Activated CD4-positive, alpha-beta T cell treated with anti-CD3 and anti-CD28 coated beads, Interleukin-2, Interleukin-6, amounts not matched to agents 100 ng/mL and 50 ng/mL, durations not matched to agents 16 hours and 8 hours (primary cell): ENCODE measurements at places on chromosomes 2 and 18.

GRCh38 chr2:186456941-186457340 lies 29.1 kb upstream of the ZC3H15 start:
- no peak for DNase-seq

DNA sequence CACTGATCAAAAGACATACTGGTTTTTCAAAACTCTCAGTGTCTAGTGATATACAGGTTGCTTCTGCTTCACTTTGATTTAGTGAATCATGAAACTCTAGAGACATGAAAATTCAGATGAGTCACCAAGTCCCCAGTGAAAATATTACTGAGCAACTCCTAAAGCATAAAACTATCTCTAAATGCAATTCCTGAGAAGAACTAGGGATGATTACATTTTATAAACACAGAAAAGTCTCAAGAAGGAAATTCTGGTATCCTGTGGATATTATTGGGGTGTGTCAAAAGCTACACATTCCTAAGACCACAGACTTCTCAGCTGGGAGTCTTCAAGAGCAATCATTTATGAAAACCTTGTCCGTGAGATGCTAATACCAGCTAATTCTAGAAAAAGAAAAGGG lies 9.7 kb downstream of the LRRTM4 start:
- DNase-seq = no peak

- no peak for DNase-seq
These were observed 35.8 kb downstream of the MTCL1 start for GRCh38 chr18:8741117-8741516.

- DNase-seq = no peak
These were observed 21.1 kb downstream of the DYNC2LI1 start for GRCh38 chr2:43794956-43795355.

DNA sequence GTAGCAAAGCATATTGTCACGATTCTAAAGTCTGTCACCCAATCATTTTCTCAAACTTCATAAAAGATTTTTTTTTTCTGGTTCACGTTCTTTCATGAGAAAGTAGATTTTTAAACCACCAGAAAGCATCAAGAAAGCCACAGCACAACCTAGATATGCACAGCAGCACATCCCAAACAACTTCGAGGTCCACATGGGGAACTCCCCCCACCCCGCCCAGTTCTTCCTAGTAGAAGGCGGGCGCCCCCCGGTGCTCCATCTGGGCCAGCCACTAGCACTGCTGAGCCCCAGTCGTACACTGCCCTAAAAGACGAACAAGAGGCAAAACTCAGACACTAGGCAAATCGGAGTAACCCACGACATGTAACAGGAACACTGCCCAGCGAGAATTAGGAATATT lies 15.5 kb downstream of the HDLBP start:
- DNase-seq = no peak

GRCh38 chr2:72813841-72814240 lies 12.0 kb downstream of the EXOC6B start:
- DNase-seq = no peak

GRCh38 chr2:120204022-120204405 lies 19.2 kb downstream of the TMEM185B start:
- no peak for DNase-seq

GRCh38 chr2:151228847-151229512 lies 32.7 kb downstream of the RBM43 start:
- no peak for DNase-seq

- no peak for DNase-seq
These were observed 515.7 kb upstream of the HS6ST1 start for GRCh38 chr2:128834207-128834879.

DNA sequence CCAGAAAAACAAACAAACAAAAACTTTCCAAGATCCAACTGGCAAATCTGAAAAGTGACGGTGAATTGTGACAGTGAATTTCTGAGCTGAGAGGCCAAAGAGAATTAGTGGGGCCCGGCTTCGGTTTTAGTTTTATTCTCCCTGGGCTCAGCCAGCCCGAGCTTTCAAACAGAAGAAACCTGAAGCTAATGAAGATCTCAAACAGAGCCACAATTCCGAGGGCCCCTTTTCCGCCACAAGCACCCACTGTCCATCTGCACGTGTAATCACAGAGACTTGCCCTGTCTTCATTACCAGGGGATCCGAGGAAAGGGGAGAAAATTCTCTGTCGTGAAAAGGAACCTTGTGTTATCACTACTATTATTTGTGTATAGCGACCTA lies 4.2 kb upstream of the ONECUT2 start:
- DNase-seq = no peak

DNA sequence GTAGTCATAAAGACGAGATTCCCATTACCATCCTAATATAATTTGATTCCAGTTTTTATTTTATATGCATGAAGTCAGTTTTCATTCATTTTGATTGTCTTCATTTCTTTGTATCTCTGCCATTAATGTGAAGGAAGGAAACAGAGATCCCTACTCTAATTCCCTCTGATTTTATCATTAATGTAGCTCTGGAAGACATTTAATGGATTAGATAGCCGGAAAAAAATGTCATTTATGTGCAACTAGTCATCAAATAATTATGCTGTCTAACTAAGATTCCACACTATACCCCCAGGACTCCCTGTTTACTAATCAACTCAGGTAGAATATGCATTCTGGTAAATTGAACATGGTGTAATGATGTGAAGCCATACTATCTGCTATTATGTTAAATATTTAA lies 19.9 kb downstream of the RHBDD1 start:
- DNase-seq = no peak

DNA sequence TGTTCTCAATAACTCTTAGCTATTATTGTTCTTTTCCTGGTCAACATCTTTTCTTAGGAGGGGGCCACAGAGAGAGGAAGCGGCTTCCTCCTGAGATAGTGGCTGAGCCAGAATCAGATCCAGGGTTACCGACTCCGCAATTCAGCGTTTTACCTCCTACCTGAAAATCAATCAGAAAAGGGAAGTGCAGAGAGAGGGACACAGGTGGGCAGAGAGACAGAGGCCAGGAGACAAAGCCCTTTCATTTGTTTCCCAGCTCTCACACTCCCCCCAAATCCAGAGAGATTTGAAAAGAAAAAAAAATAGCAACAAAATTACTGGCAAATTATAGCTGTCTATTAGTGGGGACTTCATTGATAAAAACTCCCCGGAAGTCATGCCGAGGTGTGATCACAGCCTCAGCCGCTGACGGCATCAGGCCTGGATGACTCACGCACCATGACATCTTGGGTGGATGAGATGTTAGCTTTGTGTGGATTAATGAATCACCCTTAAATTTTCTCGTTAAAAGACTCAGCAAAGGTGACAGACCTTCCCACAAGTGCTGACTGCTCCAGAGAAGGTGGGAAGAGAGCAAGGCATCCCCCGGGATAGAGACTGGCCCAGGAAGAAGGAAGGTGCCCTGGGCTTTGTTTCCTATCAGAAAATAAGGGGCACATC lies 120.7 kb downstream of the LOXHD1 start:
- DNase-seq = no peak

DNA sequence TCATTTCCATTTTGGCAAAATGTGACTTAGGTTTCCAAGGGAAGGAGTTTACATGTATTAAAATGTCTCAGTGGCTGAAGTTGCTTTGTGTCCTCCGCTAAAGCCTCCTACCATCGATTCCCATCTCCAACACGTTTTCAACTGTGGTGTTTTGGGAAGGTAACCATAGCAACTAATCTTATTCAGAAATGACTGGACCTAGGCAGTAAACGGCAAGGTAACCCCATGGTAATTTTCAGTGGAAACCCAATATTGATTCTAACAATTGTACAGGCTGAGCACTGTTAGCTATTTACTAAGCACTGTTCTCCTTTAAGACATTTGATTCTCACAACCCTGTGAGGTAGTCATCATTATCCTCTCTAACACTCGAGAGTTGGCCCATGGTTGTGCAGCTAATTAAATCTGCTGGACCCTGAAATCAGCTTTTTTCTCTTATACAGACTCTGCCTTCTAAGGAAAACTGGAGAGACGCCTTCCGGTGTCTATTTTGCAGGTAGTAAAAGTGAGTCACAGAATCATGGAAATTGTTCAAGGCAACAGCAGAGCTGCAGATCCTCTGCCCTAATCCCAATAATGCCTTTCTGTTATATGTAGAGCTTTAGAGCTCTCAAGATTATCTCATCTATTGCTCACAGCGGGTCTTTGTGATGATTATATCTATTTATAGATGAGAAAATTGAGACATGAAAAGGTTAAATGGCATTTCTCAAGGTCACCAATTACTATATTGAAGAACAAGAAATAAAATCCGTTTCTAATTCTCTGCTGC lies 36.2 kb downstream of the FASTKD2 start:
- DNase-seq = no peak

- DNase-seq = no peak
These were observed 116.3 kb upstream of the SCN7A start for GRCh38 chr2:166610180-166610912.

DNA sequence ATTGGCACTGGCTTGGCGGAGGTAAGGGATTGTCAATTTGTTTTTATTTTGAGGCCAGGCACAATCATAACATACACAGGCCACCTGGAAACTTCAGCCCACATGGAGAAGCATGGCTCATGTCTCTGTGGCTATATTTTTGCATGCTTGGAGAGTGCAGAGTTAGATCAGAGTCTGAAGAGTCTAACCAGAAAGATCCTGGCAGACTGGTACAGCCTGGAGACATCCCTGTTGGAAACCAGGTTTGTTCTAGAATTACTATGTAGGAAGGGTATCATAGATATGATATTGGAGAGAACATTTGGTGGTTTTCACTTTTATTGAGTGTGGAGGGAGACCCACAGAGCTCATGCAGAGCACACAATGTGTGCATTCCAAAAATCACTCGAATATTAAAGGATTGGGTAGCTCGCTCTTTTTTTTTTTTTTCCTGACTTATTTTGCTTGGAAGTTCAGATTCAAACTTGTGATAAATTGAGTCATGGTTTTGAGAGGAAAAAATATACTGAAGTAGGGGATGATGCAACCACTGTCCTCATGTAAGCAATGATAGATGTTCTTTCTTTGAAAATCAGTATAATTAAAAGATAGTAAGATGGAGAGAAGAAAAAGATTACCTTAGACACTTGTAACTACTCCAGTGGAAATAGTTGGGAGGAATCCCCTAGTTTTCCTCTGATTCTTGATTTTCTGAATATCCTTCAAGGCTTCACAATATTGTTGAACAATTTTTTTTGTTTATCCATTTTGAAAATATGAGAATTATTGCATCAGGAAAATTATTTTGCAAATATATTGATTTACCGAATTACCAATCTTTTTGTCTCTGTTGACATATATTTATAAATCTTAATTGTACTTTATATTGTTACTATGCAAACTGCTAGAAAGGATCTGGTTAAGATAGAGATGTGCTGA lies 185.7 kb upstream of the ZEB2 start:
- no peak for DNase-seq

DNA sequence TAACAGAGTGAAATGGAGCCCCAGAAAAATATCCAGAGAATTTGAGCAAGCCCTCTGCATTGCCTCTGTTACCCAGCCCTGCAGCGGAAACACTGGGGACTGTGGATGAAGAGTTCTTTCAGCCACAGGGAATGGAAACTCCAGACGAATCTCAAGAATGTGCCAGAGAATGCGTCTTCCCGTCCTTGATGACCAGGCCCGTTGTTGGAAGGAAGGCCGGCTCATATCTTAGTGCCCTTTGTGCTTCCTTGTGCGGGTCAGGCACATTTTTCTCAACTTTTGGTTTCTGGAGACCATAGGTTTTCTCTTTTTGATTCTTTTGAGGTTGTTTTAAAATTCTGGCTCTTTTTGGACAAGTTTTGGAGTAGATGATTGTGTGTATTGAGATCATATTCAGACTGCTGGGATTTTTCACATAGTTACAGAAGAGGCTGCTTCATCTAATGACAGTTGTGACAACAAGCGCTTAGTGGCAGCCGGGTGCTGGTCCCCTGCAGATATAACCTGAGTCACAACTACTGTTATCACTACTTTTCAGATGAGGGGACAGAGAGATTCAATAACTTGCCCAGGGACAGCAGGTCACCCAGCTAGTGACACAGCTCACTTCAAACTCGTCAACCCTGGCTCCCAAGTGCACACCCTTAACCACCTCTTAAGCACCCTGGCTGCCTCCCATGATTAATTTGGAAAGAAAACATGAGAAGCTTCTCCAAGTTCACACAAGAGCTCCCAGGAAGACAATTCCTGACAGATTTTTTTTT lies 15.7 kb downstream of the MAL start:
- DNase-seq = no peak

- DNase-seq = no peak
These were observed 1601.1 kb downstream of the SUCLG1 start for GRCh38 chr2:82857967-82858366.

DNA sequence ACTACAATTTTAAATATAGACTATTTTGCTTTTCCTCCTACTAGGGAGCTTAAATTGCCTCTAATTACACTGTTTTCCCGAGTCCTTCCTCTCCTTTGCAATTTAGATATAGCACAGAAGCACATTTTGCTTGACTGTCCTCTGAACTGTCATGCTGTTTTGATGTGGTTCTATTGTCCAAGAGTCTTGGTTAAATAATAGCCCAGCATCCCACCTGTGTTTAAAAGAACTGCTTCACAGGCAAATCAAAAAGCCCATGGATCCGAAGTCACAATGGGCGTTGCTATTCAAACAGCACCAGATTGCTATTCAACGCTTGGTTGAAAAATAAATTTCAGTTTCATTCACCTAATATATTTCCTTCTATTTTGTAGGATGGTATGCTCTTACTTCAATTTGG lies 22.3 kb upstream of the ACTR3 start:
- DNase-seq = no peak

GRCh38 chr2:1400943-1401735 lies 12.1 kb upstream of the TPO start:
- no peak for DNase-seq

DNA sequence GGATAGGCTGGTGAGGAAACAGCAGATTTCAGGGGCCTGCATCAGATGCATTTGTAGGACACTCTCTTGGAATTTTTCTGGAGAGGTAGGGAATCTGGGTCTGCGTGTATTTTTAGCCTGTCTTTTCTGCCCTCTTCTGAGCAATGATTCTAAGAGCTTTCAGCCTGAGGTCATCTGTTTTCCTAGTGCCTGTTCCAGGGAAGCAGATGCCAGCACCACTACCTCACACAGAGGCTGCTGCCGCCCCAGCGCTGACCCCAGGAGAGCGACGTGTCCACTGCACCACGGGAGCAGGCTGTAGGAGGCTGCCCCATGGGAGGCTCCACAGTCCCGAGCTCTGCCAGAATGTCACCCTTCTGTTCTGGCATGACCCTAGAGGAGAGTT lies 316.5 kb downstream of the CYP26B1 start:
- DNase-seq = no peak

DNA sequence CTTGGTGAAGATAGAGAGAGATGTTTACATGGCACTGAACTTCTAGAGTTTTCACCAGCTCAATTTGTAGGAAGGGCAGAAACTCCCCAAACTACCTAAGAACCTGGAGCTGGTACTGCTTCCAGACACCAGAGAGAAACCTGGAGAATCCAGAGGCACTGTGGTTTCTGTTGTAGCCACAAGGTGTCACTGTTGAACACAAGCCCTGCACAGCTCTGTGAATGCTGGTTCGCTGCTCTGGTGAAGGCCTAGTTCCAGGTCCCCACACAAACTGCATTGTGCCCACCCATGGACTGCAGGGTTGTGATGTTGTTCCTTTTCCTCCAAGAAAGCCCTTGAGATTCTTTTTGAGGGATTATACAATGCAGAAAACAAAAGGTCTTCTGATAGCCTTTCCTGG lies 150.5 kb upstream of the HS6ST1 start:
- peak; percentile 16 for DNase-seq

GRCh38 chr2:44009136-44009735 lies 13.4 kb upstream of the LRPPRC start:
- DNase-seq = no peak
